GM12892 (cell line): ENCODE measurements at places on chromosomes 1 and 21.

GRCh38 chr1:39204441-39205081 lies at the start of gene MACF1:
Gene MACF1, plus strand, starts transcription at chr1:39204695. Its CDS starts 328 bp downstream, at chr1:39205023.
- DNase-seq: no peak

DNA sequence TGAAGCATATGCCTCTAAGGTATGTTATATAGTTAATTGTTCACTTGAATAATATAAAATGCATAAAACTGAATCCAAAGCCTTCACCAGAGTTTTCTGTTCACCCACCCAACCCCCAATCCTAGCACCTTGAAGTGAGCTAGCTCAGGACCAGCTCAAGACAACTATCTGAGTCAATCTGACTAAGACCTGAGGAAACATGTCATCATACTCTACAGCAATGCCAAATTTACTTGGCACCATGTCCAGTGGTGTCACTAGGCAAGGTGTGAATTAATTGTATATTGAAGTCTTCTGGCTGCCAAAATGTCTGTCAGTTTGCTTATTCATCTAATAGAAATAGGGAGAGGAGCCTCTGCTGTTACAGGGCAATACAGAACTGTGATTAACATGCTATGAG lies 3.8 kb downstream of the DNASE2B start:
- DNase-seq: no peak

DNA sequence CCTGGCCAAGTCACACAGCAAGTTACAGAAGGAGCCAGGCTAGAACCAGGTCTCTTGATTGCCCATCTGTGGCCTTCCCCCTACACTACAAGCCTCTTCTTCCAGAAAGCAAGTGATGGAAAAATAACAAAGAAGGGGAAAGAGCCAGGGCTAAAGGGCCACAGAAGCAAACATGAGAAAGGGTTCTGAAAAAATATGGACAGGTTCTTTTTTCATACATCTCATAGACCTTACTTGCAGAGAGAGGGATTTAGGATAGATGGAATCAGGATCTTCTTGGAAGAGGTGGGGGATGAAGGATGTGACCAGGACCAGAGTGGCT lies 3.2 kb downstream of the RHBG start:
- no peak for DNase-seq

DNA sequence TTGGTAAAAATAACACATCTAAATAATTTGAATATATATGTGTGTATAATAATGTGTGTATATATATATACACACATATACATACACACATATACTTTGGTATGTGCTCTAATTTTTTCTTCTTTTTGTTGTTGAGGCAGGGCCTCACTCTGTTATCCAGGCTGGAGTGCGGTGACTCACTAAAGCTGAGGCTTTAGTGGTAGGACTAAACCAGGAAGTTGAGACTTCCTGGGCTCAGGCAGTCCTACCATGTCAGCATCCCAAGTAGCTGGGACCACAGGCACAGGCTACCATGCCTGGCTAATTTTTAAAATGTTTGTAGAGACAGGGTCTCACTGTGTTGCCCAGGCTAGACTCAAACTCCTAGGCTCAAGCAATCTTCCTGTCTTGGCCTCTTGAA lies 46.7 kb upstream of the CXADR start:
- no peak for DNase-seq

- no peak for DNase-seq
These were observed 98.3 kb downstream of the GLIS1 start for GRCh38 chr1:53640701-53641075.

DNA sequence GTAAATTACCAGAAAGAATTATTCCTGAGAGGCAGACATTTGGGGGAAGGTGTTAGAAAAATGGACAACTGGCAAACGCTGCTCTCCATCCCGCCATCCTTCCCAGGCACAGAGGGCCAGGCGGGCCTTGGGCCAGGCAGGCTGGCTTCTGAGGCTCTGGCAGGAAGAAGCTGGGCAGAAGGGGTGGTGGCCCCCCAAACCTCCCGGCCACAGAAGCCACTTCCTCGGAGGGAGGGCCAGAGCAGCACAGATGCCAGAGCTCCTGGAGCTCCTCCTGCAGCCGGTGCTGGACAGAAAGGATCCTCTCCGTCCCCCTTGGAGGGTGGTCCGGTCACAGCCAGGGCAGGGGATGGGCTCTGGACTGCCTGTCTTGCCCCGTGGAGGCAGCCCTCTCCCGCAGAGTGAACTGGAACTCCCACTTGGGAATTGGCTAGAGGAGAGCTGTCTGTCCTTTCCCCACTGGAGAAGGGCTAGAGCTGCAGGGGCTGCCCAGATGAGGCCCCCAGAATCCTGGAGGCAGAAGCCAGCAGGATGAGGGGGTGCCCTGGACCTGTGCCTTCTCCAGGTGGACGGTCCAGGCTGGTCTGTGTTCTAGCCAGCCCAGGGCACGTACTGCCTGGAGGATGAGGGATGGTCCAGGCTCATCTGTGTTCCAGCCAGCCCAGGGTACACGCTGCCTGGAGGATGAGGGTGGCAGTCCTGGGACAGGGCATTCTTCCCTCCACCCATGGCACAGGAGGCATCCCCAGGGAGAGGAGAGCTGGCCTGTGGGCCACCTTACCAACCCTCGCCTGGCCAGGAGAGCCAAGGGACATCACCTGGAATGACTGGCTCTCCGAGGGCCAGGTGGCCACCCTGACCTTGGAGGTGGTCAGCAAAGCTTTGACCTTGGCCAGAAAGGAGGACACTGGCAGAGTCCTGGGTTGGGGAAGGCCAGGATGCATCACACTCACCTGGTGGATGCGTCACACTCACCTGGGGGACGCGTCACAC lies 47.4 kb upstream of the ACTRT2 start:
- DNase-seq: no peak

- no peak for DNase-seq
These were observed 28.9 kb upstream of the EFCAB14 start for GRCh38 chr1:46747683-46748288.

DNA sequence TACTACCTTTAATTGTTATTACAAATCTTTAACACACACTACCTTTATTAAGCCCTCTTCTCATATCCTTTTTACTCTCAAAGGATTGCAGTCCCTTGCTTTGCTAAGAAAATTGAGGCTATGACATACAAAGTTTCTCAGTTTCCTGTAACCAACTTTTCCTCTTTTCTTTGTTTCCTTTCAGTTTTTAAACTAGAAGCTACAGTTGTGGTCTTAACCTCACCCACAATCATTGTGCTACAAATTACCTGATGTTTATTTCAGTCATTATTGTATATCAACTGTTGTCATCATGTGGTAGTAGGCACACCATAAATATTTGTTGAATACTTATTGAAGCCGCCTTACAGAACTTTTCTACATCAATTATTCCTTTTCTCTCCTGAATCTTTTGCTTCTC lies 51.8 kb downstream of the SLAMF6 start:
- DNase-seq: no peak

DNA sequence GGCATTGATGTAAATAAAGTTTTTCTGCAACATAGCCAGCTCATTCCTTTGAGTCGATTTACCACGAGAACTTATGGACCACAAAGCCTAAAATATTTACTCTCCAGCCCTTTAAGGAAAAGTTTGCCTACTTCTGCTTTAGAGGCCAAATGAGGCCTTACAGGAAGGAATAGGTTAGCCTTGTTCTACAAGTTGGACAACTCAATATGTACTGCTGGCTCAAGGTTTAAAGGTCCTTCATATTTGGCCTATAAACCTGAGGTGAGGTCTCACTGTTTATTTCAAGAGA lies 144.5 kb upstream of the DNAH14 start:
- no peak for DNase-seq

DNA sequence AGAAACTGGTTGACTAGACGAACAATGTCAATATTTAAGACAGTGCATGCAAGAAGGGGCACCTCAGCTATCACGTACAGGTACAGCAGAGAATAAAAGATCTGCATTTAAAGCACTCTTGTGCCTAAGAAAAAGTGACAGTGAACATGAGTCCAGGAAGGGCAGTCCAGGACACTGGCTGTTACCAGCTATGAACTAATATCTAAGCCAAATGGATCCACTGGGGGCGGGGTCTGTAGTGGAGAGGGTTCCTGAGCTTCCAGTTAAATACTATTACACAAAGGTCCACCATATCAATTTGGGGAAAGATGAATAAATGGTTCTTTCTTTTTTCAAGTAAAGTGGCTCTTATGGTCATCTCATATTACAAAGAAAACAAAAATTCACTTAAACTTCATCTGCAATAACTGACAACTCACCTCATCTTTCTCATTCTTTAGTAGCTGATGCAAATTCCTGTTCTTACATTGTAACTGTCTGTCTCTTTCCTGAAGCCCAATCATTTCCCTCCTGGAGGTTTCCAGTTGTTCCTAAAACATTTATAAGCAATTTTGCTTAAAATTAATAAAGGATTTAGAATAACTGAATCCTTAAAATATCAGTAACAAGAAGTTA lies 24.5 kb downstream of the SSX2IP start:
- no peak for DNase-seq

DNA sequence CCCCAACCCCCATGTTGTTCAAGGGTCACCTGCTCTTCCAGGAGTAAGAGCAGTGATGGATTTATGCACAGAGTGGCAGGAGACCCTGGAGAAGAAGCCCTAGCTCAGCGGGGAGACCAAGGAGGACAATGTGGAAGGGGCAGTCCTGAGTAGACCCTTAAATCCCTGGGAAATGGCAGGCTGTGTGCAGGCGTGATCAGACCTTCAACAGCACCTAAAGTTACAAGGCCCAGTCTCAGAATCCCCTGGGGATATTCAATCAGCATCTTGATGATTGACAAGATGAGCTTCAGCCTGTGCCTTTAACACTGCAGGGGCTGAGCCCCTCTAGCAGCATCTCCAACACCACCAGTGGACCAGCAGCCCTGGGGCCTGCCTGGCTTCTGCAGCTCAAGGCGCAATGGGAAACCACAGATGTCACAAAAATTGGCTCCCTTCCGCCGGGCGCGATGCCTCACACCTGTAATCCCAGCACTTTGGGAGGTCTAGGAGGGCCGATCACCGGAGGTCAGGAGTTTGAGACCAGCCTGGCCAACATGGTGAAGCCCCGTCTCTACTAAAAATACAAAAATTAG lies 60.4 kb downstream of the IRF2BP2 start:
- no peak for DNase-seq

GRCh38 chr1:160097151-160097910 lies 1.1 kb downstream of the IGSF8 start:
- no peak for DNase-seq

DNA sequence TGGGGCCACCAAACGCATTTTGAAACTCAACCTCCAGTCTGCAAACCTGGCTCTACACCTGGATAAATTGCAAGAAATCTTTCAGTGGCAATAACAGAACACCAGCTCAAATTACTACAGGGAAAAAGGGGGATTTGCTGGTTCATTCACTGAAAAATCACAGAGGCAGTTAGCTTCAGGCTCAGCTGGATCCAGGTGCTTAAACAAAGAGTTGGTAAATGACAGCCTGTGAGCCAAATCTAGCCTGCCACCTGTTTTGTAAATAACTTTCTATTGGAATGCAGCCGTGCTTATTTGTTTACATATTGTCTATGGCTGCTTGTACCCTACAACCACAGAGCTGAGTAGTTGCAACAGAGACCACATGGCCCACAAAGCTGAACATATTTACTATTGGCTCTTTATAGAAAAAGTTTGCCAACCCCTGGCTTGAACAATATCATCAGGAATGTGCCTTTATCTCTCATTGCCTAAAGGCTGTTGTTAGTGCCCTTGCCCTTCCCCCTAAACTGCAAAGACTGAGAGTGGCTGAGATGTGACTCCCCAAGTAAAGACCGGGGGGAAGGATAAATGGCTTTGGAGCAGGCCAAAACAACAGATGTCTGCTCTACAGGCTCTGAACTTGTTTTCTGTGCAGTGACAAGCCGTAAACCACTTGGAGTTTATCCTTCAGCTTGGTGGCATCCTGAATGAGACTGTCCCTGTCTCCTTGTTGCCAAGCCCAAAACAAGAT lies 21.5 kb upstream of the PTPRF start:
- no peak for DNase-seq

GRCh38 chr21:18913914-18914313 lies 510.3 kb upstream of the TMPRSS15 start:
- DNase-seq: no peak

GRCh38 chr21:16711757-16712156 lies 801.1 kb upstream of the CXADR start:
- DNase-seq: no peak

DNA sequence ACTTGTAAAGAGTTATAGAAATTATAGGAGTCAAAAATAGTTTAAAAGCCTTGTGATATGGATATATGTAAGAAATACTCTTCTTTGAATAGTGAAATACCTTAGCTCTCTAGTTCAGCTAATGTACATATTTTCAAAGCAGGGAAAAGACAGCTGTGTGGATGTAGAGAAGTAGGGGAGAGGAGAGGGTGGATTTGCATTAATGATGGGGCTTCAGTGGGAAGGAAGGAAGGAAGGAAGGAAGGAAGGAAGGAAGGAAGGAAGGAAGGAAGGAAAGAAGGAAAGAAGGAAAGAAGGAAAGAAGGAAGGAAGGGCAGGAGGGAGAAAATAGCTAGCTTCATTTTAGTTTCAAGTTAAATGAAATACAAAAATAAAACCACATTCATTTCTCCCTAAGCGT lies 62.4 kb upstream of the RGS1 start:
- no peak for DNase-seq
